ENCODE measurements at places on chromosomes 7 and 10.

DNA sequence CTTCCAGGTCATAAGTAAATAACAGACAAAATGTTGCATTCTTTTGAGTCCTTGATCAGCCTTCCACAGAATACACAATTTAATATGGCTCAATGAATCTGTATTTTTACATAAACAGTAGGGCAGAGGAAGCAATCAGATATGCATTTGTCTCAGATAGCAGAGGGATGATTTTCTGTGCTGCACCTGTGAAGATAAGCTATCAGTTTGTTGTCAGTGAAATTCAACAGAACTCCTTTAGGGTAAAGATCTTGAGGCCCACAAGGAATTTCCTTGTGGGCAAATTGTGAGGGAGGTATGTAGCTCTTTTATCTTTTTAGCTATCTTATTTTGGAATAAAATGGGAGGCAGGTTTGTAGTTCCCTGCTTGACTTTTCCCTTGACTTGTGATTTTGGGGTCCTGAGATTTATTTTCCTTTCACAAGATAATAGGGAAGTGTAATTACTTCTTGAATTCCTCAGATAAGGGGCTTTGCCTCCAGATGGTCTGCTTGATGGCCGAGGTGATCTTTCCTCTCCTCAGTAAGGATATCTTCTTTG, 60.8 kb upstream of the CYP2C18 start:
- no peak for DNase-seq

DNA sequence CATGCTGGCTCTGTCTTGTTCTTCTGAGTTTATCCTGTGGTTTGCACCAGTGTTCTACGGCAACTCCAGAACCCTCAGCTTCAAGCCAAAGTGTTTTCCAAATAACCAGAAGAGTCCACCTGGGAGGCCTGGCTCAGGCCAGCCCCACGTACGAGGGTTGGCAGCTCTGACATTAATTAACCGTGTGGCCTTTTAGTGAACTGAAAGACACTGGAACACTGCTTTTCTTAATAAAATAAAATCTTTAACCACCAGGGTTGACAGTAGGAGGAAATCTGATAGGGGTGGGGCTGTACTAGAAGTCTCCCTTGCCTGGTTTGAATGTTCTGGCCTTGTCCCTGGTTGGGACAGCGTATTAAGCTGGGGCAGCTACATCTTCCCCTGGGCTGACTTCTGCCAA, 64.9 kb downstream of the SYPL1 start:
- DNase-seq = no peak

- DNase-seq = no peak
Observed at GRCh38 chr10:28332726-28333125, 29.9 kb upstream of the MPP7 start.

GRCh38 chr10:114471906-114472876, 67.9 kb upstream of the AFAP1L2 start:
- DNase-seq = peak; percentile 53

GRCh38 chr10:19412531-19412930, 363.9 kb downstream of the MALRD1 start:
- no peak for DNase-seq

Measured in H1 (cell line).